LNCaP clone FGC (cell line): ENCODE measurements at places on chromosomes 7 and 10.

DNA sequence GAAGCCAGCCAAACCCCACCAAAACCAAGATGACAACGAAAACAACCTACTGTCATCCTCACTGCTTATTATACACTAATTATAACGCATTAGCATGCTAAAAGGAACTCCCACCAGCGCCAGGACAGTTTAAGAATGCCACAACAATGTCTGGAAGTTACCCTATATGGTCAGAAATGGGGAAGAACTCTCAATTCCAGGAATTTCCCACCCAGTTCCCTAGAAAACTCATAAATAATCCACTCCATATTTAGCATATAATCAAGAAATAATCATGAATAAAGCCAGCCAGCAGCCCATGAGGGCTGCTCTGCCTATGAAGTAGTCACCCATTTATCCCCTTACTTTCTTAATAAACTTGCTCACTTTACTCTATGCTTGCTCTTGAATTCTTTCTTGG lies 20.8 kb downstream of the MICU1 start:
- DNase-seq = no peak

DNA sequence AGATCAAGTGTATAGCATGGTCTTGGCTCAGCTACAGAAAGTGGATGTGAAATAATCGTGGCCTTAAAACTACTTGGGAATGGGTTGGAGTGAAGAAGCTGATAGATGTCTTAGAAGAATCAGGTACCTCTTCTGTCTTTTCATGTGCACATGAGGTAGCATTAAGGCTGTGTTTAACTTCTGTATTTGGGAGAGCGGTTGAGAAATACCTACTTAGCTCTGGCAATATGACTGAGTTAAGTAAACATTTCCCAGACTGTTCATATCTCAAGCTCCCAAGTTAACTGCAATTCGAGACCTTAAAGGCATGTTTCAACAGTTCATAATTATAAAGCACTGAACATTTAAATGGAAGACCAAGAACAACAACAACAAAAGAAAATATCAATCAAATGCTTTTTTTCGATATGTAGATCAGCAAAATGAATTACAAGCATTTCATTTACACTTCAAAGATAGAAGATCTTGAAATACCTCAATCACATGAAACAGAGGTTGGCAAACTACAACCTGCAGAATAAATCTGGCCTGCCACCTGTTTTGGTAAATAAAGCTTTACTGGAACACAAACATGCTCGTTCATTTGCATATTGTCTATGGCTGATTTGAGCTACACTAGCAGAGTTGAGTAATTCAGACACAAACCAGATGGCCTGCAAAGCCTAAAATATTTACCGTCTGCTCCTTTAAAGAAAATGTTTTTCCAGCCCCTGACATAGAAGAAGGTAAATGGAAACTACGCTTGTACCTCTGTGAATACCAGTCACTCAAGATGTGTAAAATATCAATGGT lies 337.1 kb upstream of the GLI3 start:
- peak; percentile 15 for DNase-seq

DNA sequence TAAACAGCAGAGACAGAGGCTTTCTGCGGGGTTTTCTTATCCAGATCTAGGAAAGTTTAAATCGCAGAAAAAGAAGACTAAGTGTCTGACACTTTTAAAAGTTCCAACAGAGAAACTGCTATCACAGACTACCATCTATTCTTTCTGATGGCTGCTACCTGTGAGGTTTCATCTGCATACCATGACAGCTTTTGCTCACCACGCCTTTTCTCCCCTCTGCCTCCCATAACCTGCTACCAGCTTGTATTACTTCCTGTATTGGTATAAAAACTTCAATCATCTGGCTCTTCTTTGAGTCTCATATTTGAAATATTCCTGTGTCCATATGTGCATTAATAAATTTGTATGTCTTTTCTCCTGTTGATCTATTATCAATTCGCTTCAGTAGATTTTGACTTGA lies 34.1 kb upstream of the RTKN2 start:
- no peak for DNase-seq

DNA sequence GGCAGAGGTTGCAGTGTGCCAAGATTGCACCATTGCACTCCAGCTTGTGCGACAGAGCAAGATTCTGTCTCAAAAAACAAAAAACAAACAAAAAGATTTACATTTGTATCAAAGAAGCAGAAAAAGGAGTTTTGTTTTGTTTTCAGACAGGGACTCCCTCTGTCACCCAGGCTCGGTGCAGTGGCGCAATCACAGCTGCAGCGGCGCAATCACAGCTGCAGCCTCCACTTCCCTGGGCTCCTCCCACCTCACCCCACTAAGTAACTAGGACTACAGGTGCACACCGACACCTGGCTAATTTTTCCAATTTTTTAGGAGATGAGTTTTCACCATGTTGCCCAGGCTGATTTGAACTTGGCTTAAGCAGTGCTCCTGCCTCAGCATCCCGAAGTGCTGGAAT lies 1.8 kb downstream of the ARMC10 start:
- no peak for DNase-seq

- no peak for DNase-seq
Observed at GRCh38 chr7:104550362-104550761, 222.0 kb downstream of the LHFPL3 start.

DNA sequence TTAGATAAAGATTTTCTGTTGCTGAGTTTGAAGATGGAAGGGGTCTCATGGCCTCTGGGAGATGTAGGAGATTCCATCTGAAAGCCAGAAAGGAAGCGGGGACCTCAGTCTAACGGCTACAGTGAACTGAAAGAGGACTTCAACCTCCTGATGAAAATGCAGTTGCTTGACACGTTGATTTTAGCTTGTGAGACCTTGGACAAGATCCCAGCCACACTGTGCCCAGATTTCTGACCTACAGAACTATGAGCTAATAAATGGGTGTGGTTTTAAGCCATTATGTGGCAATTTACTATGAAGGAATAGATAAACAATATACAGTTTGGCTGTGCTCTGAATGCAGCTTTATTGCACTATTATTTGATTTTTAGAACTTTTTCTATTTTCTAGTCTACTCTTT lies 342.3 kb upstream of the SEMA3D start:
- no peak for DNase-seq

DNA sequence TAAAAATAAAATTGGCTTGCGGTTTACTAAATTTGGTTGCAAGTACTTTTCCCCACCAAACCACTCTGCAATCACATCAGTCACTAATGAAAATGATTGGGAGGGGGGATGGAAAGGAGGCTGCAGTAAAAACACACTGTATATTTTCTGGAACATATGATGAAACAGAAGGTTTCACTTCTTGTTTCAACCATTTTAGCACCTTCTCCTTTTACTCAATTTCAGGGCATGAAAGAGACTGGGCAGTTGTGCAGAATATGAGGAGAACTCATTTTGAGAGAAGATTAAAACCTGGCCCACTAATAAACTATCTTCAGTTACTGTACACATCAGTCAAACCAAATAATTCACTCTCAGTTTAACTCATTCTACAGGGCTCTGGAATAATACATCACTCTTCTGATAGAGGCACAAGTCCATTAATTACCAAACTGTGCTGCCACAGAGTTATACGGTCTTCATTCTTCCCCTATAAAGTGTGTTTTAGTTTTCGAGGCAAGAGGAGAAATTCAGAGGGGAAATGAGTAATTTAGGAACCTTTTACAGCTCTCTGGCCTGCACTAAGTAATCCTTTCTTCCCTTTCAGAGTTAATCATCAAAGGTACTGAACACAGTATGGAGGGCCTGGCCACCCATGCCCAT lies 25.5 kb downstream of the JAZF1 start:
- DNase-seq = no peak

GRCh38 chr10:133041101-133041500 lies 46.6 kb upstream of the ADGRA1 start:
- DNase-seq = no peak

DNA sequence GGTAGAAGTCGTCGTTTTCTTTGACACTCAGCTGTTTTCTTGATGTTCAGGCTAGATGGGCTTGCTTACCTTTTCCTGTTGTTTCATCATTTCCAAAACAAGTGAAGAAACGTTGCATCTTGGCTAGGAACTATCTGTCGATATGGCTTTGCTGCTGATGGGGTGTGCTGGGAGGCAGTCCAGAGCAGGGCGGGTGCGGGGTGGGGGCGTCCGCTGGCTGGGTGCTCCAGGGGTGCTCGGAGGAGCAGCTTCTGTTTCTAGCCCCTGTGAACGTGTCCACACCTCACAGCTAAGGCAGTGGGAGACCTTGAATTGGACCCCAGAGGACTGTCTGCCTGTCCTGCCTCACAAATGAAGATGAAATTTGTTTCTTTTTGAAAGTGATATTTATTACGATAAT lies 7.6 kb upstream of the SUN1 start:
- DNase-seq = no peak

DNA sequence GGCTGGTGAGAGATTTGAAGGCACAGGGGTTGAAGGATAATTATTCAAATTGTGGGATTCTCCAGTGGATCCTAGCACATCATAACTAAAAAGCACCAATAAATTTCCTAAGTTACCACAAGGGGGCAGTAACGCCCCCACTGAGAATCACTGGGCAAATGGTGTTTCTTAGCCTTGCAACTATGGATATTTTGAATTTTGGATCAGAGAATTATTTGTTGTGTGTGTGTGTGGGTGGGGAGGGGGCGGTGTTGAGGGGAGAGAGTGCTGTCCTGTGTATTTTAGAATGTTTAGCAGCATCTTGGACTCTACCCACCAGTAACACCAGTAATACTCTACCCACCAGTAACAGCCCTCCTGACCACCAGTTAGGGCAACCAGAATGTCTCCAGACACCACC lies 63.3 kb upstream of the PRKG1 start:
- DNase-seq = no peak

DNA sequence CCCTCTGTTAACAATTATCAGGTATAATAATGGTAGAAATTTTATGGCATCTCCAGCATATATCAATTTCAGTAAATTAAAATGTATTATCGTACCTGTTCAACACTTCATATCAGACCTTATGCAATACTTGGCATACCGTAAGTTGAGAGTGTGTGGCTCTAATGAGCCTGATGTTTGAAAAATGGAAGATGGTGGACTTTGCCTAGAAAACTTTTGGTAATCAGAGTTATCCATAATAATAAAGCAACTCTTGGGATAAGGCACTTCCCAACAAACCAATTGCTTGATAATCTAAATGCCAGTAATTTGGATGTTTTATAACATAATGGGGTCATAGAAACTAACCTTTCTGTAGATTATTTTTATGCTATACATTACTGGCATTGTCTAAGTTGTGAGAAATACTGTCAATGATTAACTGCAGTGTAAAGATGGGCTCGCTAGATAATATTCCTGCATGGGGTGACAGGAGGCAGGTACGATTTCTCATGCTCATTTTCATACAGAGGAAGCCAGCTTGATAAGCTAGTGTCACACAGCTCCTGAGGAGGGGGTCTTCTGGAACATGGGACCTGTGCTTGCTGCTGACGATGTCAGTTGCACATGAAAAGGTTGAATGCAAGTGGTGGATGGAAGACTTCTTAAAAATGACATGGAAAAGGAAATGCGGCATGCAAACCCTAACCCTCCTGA lies 27.8 kb upstream of the DMBT1 start:
- no peak for DNase-seq

- no peak for DNase-seq
Observed at GRCh38 chr7:587767-588166, 68.1 kb upstream of the PDGFA start.

- DNase-seq = no peak
Observed at GRCh38 chr10:67550046-67550445, 145.9 kb downstream of the CTNNA3 start.

DNA sequence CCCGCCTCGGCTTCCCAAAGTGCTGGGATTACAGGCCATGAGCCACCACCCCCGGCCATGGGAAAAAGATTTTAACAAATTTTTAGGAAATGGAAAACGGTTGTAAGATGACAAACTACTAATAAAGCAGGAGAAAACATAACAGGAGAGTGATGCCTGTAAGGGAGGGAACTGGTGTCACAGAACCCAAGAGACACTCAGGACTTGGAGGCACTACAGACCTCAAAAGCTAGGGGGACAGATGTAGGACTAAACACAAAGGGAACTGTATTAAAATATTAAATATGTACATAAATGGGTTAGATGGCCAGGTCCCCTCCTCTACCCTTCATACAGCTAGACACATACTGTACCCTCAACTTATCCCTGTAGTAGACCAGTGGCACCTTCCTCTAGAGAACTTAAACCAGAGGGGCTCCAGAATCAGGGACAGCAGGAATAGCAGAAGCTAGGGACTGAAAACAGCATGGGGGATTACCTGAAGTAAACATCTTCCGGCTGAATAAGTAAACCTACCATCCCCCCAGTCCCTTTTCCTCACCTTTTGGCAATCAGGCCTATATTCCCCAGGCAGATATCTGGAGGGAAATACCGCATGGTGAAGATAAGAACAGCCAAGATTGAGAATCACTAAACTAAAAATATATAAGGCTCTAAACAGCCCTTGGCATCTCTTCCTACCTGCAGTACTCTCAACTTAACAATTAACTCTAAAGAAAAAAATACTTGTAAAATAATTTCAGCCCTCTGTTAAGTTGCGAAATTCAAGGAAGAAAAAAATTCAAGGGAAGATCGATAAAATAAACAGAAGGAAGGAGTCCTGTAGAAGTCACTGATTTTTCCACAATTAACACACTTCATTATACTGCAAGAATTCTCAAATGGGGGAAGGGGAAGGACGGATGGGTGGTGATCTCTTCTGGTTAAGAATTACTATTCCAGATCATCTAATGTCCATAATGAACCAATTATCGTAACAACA lies 15.5 kb downstream of the TM9SF3 start:
- DNase-seq = no peak

- no peak for DNase-seq
Observed at GRCh38 chr7:105738133-105738532, 138.3 kb downstream of the ATXN7L1 start.

DNA sequence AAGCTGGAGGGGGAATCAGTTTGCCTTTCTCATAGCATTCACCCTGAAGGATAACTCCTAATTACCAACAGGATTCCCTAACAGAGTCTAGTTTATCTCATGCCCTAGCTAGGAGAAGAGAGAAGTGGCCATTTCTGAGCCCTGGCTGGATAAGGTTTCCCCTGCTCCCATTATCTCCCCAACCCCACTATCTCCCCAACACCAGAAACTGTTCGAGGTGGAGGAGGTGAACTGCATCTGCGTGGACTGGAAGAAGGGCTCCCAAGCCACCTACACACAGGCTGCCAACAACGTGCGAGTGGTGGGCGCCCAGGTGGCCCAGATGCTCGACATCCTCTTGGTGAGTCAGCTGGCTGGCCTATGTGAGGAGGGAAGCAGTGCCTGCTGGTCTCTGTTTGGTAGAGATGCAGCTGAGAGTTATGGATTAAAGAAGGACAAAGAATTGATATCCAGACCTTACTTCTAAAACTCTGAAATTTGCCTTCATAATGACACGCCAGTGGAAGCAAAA lies 3.8 kb downstream of the PNLIPRP1 start:
- no peak for DNase-seq

DNA sequence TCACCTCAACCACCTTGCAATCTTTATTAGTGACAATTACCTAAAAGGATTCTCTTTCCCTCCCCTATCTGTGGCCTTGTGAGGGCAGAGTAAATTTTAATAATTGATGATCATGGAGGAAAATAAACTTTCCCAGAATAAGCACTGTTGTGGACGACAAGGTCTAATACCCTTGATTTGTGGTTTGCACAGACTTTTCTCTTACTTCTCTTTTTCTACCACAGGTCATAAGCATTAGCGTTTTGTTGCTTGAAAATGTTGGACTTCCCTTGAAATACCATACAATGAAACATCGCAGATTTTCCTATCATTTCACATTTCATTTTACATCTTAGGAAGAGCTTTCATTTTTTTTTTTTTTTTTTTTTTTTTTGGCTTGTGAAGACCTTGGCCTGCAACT lies 188.1 kb upstream of the TMEM72 start:
- no peak for DNase-seq
